ENCODE measurements at places on chromosomes 12 and 14. TPM values are rescaled to one million over a fixed set of nuclear protein-coding genes. Genes with fewer than 3 reads are reported as not detected.
A peak's percentile ranks its signal among the peaks of the same experiment; 100 is the strongest.

DNA sequence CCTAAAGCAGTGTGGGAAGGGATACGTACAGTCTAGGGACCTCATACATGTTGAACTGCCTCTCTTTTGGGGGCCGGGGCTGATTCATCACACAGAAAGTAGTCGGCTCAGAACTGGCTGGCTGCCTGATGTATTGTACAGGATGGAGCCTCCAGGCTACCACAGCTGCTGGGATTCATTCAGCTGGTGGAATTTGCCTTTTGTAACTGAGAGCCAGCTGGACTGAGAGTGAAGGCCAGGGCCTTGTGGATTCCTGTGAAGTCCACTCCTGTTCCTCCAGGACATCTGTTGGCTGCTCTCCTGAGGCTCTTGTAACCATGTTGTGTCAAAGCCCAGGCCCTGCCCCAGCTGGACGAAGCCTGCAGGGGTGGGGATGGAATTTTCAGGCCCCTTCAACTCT is 116.3 kb upstream of the PRICKLE1 start:
- peak; percentile 86 for DNase-seq

GRCh38 chr12:34347367-34347766 is 325.1 kb downstream of the ALG10 start:
- DNase-seq: no peak

GRCh38 chr14:75273272-75274049 is 5.2 kb upstream of the FOS start:
- DNase-seq: no peak

- DNase-seq: no peak
Measured at GRCh38 chr12:108131657-108132126, 2.6 kb downstream of the WSCD2 start.

DNA sequence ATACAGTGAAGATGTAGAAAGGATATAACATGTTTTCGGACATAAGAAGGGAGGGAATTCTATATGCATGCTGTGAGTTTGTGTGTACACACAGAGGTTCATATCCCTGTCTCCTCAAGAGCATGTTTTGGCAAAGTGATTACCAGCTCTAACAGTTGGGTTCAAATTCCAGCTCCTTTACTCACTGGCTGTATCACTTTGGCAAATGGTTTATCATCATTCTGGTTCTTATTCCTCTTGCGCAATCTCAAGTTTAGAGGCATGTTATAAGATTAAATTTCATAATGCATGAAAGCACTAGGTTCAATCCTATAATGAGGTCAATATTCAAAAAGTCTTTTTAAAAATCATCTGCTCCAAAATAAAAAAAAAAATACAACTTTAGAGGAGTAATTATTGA is 107.7 kb upstream of the LRFN5 start:
- no peak for DNase-seq

- DNase-seq: no peak
Measured at GRCh38 chr12:24396224-24396623, 446.8 kb upstream of the SOX5 start.

- DNase-seq: no peak
Measured at GRCh38 chr12:24304285-24304684, 354.8 kb upstream of the SOX5 start.

GRCh38 chr12:67515679-67516340 is 132.7 kb upstream of the DYRK2 start:
- no peak for DNase-seq

GRCh38 chr12:21879312-21879711 is 61.9 kb downstream of the ABCC9 start:
- no peak for DNase-seq

- DNase-seq: no peak
Measured at GRCh38 chr12:71546322-71546861, 106.8 kb downstream of the LGR5 start.

DNA sequence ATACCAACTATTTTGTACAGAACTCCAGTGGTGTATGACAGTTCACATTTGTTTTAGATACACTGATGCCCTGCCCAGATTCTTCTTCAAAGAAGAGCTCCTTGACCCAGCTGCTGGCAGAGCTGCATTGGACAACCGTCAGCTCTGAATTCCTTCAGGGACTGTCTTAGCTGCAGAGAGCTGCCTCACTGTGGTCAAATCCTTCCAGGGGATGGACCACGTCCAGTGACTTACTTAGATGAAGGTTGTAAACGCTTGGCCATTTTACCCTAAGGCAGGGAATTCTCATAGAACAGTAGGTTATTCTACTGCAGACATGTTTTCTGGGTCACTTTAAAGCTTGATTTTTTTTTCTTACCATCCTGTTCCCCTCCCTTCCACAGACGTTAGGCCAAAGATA is 905.0 kb upstream of the ATXN7L3B start:
- no peak for DNase-seq

- no peak for DNase-seq
Measured at GRCh38 chr14:78674820-78675219, 504.6 kb downstream of the NRXN3 start.

- no peak for DNase-seq
Measured at GRCh38 chr14:104081261-104081835, 4.2 kb upstream of the ASPG start.

GRCh38 chr14:22180045-22180444 is 409.0 kb downstream of the DAD1 start:
- no peak for DNase-seq

- DNase-seq: no peak
Measured at GRCh38 chr14:55581342-55581771, 1.4 kb downstream of the KTN1 start.

DNA sequence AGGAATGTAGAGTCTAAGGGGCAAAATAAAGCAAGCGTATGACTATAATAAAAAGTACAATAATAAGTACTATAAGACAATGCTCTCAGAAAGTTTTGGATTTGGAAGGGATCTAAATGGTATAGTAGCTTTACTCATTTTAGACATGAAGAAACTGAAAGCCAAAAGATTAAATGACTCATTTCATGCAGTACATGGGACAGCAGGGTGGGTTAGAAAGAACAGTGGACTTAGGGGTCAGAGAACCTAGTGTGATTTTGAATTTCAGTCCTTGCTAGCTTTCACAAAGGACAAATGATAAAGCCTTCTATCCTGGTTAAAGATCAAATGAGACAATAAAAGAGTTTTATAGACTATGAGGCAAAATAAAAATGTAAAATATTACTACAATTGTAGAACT is 6.8 kb upstream of the LEMD3 start:
- DNase-seq: no peak

- DNase-seq: no peak
Measured at GRCh38 chr12:111393700-111394300, 11.9 kb upstream of the SH2B3 start.

PPM1H gene
- 3.6 TPM for polyA plus RNA-seq

KLRK1 gene
- polyA plus RNA-seq: not detected

CLEC4C gene
- not detected for polyA plus RNA-seq

CCDC198 gene
- polyA plus RNA-seq: not detected

ANHX gene
- not detected for polyA plus RNA-seq

SLC17A8 gene
- polyA plus RNA-seq: not detected

NKX2-1 gene
- polyA plus RNA-seq: not detected

PRH2 gene
- polyA plus RNA-seq: 0.18 TPM

Measured in BJ (cell line).